ENCODE measurements at places on chromosomes 4 and X.
A peak's percentile ranks its signal among the peaks of the same experiment; 100 is the strongest.

- no peak for DNase-seq
Measured at GRCh38 chr4:165502916-165503907, 124.4 kb downstream of the CPE start.

- no peak for DNase-seq
Measured at GRCh38 chr4:86950831-86951525, 16.2 kb downstream of the AFF1 start.

DNA sequence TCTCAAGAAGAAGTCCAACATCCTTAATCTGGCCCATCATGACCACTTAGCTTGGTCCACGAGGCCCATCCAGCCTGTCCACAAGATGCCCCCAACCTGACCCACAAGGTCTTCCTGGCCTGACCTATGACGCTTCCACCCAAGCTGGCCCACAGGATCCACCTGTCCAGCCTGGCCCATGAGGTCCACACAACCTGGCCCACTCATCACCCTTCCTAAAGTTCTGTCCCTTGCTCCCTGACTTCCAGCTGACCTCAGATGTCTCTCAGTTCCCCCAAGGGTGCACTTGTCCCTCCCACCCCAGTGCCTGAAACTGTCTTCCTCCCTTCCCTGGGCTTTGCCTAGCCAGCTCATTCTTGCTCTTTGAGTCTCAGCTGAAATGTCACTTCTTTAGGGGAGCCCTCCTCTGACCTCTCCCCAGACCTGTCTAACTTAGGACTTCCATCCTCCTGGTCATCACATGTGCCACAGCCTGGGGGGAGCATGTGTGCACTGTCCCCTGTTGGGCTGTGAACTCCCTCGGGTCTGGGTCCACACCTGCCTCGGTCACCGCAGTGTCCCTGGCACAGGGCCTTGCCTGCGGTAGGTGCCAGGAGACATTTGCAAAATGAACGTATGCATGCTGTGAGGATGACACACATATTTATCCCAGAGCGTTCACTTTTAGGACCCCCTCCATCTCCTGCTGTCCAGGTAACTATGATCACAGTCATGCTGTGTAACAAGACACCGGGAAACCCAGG is 61.7 kb downstream of the EVC start:
- no peak for DNase-seq

GRCh38 chrX:153870288-153870690 is 15.7 kb downstream of the L1CAM start:
- DNase-seq = no peak

DNA sequence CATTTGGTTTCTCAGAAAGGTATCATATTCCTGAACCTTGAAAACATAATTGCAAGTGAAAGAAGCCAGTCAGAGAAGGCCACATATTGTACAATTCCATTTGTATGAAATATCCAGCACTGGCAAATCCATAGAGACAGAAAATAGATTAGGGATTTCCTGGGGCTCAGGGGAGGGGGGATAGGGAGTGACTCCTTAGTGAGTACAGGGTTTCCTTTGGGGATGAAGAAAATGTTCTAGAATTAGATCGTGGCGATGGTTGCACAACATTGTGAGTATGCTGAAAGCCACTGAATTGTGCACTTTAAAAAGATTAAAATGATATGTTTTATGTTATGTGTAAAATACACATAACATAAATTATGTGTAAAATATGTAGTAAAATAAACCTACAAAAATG is 10.3 kb downstream of the XPNPEP2 start:
- no peak for DNase-seq

DNA sequence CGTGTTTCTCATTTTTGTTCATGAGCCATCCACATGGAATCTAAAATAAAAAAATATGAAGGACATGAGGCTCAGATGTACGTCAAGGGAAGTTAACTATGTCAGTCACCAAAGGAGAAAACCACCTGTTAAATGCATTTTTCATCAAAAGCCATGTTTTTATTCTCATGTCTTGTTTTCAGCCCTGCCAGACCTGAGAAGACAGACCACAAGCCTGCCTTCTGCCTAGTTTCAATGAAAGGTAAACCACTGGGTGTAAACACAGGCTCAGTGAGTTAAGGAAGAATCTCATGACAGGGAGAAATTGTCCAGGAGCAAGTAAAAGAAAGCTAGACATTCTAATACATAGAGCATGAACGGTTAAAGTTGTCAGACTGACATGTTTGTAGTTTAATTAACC is 52.3 kb upstream of the TNIP3 start:
- DNase-seq = no peak

GRCh38 chr4:124682384-124682783 is 30.1 kb downstream of the ANKRD50 start:
- DNase-seq = no peak

DNA sequence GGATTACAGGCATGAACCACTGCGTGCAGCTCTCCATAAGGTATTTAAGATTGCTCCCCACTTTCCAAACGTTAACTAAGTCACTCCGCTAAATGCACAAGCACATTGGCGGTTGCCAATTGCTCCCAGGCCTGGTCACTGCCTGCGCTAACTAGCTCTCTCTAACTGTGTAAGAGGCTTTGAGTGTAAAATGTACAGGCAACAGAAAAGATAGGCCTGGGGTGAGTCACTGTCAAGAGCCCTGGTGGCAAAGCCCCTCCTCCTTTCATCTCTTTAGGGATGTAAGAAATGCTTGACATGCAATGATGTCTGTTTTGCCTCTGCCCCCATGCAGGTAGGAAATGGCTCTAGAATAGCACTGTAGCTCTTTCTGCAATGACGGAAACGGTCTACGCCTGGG is 329.7 kb upstream of the GATB start:
- no peak for DNase-seq

DNA sequence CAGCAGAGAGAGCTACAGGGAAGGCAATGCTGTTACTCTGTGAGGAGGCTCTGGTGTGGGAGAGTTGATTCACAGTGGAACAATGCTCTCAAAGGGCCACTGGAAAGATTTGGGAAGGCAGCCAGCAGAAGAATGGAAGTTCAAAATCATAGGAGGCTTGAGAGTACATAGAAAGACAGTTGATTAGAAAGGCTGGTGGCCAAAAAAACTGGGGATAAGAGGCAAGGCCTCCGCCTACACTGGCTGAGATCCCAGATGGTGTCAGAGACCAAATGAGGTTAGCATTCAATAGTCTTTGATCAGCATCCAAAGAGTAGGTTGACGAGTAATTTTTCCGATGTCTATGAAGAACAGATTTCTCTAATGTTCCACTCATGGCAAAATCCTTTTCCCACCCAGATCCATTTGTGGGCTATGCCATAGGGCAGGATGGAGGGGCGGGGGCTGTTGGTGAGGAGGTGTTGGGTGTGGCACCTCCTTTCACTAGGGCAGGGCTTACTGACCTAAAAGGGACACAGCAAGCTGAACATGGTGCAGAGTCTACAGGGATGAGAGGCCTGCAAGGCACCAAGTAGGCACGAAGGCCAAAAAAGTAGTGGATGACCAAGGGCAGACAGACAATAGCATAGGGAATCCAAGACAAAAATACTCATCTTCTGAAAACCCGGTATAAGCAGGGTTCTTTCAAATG is 15.1 kb downstream of the TEC start:
- peak; percentile 28 for DNase-seq

DNA sequence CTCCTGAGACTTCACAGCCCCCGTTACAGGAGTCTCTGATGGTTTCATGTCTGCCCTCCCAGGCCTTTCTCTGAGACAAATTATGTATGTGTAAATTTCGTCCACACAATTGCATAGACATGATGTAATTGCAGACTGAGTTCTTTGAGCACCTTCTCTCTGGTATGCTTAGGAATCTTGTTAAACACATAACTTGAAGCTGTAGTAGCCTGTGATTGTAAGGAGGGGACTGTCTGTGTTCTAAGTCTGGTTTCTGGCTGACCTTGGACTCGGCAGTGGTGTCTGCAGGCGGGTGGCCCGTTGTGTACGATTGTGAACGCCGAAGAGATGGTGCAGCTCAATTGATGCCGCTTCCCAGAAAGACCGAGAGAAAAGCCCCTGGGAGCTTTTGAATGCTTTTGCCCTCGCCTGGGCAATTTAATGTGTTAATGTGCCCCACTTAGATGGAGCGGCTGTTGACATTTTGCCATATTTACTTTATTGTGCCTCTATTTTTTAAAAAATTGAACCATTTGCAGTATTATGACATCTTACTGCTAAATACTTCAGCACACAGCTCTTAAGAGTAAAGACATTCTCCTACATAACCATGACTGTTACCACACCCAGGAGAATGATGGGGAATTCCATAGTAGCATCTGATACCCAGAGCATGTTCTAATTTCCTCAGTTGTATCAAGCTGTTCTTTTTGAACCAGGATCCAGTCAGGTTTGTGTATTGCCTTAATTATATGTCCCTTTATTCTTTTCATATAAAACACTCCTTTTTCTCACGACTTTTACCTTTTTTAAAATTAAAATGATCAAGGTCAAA is 58.4 kb upstream of the TADA2B start:
- DNase-seq = no peak

GRCh38 chrX:19750028-19750782 is 137.2 kb downstream of the SH3KBP1 start:
- no peak for DNase-seq

GRCh38 chr4:163744861-163745260 is 250.4 kb downstream of the TMA16 start:
- no peak for DNase-seq

GRCh38 chr4:158816955-158817354 is 48.1 kb downstream of the FNIP2 start:
- DNase-seq = no peak

GRCh38 chr4:7910952-7911578 is 28.6 kb downstream of the AFAP1 start:
- no peak for DNase-seq

DNA sequence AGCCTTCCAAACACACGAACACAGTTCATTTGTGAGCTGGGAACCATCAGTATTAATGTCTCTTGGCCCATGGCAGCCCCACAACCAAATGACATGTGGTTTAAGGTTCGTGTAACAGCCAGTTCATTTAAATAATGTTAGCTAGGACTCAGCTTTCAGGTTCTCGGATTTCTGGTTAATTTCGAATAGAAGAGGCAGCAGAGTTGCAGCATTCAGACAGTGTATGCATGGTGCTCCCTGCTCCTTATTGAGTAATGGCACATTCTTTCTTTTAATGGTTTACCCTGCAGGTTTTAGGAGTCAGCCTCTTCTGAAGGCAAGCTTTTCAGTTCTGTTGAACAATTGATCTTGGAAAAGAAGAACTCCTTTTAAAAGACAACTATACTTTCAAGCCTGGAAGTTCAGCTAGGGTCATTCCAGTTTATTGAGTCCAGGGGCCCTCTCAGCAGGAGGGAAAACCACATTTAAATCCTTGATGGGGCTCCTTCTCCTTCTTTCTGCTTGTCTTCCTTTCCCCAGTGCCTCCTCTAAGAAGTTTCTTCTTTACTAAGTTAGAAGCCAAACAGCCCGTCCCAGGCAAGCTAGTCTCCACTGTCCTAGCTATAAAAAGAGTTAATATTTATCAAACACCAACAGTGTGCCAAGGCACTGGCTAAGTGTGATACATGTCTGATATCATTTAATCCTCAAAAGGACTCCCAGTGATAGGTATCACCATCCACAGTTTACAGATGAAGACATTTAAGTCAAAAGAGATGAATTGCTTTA is 5.0 kb upstream of the RNF175 start:
- DNase-seq = no peak

GRCh38 chr4:59647500-59647899 is 1552.6 kb upstream of the ADGRL3 start:
- no peak for DNase-seq

DNA sequence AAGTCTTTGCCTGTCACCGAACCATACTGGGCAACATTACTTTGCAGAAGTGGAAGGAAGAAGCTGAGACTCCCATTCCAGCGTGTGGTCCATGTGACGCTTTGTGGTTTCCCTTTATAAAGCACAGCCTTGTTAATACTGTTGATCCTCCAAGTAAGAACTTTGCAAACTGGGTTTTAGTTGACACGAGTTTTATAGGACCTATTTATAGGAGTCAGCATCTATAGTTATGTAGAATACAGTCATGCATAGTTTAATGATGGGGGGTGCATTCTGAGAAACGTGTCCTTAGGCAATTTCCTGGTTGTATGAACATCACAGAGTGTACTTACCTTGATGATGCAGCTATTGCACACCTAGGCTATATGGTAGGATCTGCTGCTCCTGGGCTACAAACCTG is 1879.4 kb upstream of the TENM3 start:
- no peak for DNase-seq

GRCh38 chr4:98861100-98861884 is 67.6 kb downstream of the EIF4E start:
- DNase-seq = no peak

- DNase-seq = no peak
Measured at GRCh38 chrX:6449946-6450345, 85.0 kb downstream of the VCX3A start.

- DNase-seq = no peak
Measured at GRCh38 chr4:92399032-92399431, 95.3 kb downstream of the GRID2 start.

DNA sequence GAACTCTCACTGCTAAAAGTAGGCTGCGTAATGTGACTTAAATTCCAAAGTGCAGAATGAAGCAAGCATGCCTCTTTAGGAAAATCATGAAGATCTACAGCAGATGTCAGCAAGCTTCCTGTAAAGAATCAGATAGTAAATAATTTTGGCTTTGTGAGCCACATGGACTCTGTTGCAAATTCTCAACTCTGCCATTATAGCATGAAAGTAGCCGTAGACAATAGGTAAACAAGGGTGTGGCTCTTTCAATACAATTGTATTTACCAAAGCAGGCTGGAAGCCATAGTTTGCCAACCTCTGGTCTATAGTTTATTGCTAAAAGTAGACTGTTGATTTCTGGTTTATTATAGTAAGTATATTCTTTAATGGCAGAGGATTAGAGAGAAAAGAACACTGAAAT is 80.3 kb upstream of the FAM9B start:
- no peak for DNase-seq

- no peak for DNase-seq
Measured at GRCh38 chr4:145260091-145260490, 79.7 kb upstream of the OTUD4 start.

All from DMS79 (cell line).